ENCODE measurements at places on chromosomes 16 and 17. TPM values are rescaled to one million over a fixed set of nuclear protein-coding genes. Genes with fewer than 3 reads are reported as not detected.

GRCh38 chr16:50308237-50308965, 42.0 kb downstream of the ADCY7 start:
- H3K4me1 ChIP-seq, result peaks cover 25% of the 10 kb centered on the region
- DNase-seq, result no peak
- H3K36me3 ChIP-seq, result peaks cover 46% of the 10 kb centered on the region
- no peaks in the 10 kb centered on the region for H3K27me3 ChIP-seq

DNA sequence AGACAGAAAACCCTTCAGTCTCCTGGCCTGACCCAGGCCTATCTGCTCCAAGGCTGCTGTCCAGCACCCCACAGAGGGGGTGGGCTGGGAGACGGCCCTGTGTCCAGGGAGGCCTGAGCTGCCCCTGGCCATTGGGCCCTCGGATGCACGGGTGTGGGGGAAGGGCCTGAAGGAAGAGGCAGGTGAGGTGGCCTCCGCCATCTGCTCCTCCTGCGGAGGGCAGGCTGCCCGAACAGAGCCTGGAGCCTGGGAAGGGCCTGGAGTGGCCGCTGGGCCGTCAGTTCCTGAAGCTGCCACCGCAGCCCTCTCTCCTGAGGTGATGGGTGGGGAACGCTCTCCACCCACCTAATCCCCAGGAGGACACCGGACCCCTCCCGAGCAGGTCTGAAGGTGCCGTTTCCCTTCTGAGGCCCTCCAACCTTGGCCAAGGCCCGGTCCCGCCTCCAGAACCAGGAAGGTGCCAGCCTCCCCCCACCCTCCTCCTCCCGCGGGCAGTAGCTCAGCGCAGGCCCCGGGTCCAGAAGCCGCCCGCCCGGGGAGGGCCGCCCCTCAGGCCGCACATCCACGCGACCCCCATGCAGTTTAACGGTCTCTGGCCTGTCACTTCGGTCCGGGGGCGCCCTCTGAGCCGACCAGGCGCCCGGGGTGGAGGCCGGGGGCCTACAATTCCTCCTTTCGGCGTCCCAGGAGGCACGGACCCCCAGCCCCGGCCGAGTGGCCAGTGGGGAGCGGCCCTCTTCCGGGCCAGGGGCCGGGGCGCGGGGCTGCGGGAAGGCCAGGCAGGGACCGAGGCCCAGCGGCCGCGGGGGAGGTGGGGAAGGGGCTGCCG, 835 bp downstream of the FBXL16 start:
- DNase-seq, result no peak
- H3K27ac ChIP-seq, result no peak overlapping the region
- peaks cover 53% of the 10 kb centered on the region for H3K27me3 ChIP-seq
- H3K4me3 ChIP-seq, result no peak overlapping the region
- peaks cover under 1% of the 10 kb centered on the region for H3K4me1 ChIP-seq
- H3K36me3 ChIP-seq, result no peaks in the 10 kb centered on the region

GRCh38 chr16:58634265-58634802, 4.7 kb upstream of the CNOT1 start:
- peaks cover 14% of the 10 kb centered on the region for H3K4me1 ChIP-seq
- H3K36me3 ChIP-seq, result peaks cover 4% of the 10 kb centered on the region
- H3K27me3 ChIP-seq, result peaks cover 4% of the 10 kb centered on the region

DNA sequence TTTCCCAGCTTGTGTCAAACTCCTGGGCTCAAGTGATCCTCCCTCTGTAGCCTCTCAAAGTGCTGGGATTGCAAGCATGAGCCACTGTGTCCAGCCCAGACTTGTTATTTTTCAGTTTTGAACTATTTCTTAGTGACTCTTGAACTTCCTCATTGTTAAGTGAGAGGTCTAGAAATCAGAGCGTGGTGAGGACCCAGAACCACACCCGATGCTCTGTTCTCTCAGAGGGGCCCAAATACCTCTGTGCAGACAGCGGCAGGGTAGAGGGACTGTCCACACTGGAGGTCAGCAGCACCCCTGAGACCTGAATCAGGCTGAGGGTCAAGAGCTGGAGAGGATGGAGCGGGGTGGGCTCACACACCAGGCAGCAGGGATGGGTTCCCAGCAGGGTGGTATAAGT, 47.7 kb upstream of the MEAK7 start:
- no peaks in the 10 kb centered on the region for H3K27me3 ChIP-seq
- H3K4me1 ChIP-seq, result peaks cover 49% of the 10 kb centered on the region
- peak overlapping the region; percentile 100 for H3K4me3 ChIP-seq
- peak; percentile 34 for DNase-seq
- peak overlapping the region; percentile 93 for H3K27ac ChIP-seq

DNA sequence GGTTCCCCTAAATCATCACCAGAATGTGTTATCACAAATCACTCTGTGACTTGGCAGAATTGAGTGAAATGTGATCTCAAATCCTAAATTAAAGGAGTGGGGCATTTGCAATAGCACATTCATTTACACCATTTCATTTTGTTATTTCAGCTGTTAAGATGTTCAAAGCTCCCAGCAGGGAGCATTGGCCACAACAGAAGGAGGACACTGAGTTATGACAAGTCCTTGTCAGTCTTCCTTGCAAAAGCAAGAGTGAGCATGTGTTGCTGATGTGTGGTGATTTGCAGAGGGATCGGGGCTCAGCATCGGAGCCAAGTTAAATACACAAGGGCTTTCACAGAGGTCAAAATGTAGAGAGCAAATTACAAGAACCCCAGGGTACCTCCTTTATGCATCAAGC, 372.2 kb upstream of the CDH5 start:
- no peak for DNase-seq
- no peak overlapping the region for H3K4me3 ChIP-seq
- H3K27ac ChIP-seq, result no peak overlapping the region
- H3K36me3 ChIP-seq, result no peaks in the 10 kb centered on the region
- H3K4me1 ChIP-seq, result no peaks in the 10 kb centered on the region

DNA sequence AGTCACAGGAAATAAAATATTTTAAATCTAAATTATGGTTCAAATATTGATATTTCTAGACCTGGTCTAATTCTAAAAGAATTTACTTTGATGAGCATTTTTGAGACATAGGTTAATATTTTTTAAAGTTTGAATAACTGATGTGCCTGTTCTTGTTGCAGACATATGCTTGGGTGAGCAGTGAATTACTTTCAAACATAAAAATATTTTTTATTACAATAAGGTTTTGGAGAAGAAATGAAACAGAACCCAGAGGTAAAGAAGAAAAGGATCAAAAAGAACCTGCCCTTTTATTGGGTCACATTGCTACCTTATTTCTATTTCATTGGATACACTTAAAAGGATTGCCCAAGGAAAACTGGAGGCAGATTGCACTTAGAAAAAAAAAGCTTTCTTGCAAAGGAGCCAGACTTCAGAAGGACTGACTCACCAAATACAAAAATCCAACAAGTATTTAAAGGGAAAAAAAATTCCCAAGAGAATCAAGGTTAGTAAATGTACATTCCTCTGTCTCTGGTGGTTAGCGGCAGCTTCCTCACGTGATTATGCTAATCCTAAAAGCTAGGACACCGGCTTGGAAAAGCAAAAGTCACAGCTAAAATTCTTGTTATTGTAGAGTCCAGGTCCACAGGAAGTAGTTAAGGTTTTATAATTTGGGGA, 18.5 kb downstream of the ENPP7 start:
- H3K27ac ChIP-seq, result no peak overlapping the region
- H3K4me3 ChIP-seq, result no peak overlapping the region
- H3K36me3 ChIP-seq, result no peaks in the 10 kb centered on the region
- peaks cover 37% of the 10 kb centered on the region for H3K27me3 ChIP-seq

DNA sequence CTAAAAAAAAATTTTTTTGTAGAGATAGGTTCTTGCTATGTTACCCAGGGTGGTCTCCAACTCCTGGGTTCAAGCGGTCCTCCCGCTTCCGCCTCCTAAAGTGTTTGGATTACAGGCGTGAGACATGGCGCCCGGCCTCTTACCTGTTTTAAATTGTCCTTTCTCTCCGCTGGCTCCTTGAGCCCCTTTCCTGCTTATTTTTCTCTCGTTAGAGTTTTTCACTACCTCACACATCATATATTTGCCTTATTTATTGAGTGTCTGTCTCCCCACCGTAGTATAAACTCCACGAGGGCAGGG, 760 bp upstream of the SEC14L5 start:
- peaks cover 17% of the 10 kb centered on the region for H3K4me1 ChIP-seq
- H3K36me3 ChIP-seq, result no peaks in the 10 kb centered on the region
- peak overlapping the region; percentile 2 for H3K27ac ChIP-seq

GRCh38 chr17:28472871-28473497, 460 bp upstream of the SLC13A2 start:
- peaks cover 19% of the 10 kb centered on the region for H3K4me1 ChIP-seq
- no peak overlapping the region for H3K4me3 ChIP-seq
- no peak overlapping the region for H3K27ac ChIP-seq
- no peaks in the 10 kb centered on the region for H3K36me3 ChIP-seq
- H3K27me3 ChIP-seq, result peaks cover 2% of the 10 kb centered on the region

- H3K4me1 ChIP-seq, result peaks cover 7% of the 10 kb centered on the region
- no peaks in the 10 kb centered on the region for H3K36me3 ChIP-seq
- DNase-seq, result no peak
Observed at GRCh38 chr17:19299214-19299747, 62.1 kb downstream of the EPN2 start.

- DNase-seq, result peak; percentile 44
- H3K4me1 ChIP-seq, result peaks cover 84% of the 10 kb centered on the region
- no peaks in the 10 kb centered on the region for H3K27me3 ChIP-seq
- H3K4me3 ChIP-seq, result peak overlapping the region; percentile 22
- H3K27ac ChIP-seq, result peak overlapping the region; percentile 68
Observed at GRCh38 chr16:81481207-81481821, 36.7 kb downstream of the CMIP start.

DNA sequence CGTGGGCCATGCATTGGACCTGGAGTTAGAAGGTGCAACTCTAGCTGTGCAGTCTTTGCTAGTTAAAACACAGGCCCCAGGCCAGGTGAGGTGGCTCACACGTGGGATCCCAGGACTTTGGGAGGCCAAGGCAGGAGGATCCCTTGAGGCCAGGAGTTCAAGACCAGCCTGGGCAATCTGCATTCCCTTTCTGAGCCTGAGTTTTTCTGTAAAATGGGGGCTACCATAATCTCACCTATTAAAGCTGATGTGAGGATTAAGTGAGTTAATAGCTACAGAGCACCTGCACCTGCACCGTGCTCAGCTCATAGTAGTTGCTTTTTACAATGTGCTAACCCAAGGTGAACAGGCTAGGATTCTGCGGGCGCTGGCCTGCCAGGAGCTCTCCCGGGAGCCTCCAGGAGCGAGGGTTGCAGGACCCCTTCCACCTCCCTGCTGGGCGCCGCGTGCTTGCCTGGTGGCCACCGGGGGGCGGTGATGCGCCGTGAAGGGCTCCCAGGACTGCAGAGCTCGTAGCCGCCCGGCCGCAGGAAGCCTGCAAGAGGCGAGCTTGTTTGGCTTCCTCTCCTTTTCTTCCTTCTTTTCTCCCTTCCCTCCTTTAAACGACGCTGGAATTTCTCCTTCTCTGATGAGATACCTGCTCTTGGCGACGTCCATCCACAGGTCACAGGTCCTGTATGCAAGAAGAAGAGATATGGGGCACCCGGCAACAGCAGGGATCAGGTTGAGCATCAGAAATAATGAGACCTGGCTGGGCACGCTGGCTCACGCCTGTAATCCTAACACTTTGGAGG, 51.3 kb downstream of the ZFP90 start:
- no peak overlapping the region for H3K4me3 ChIP-seq
- H3K27ac ChIP-seq, result no peak overlapping the region

GRCh38 chr17:80146121-80147034, 550 bp downstream of the EIF4A3 start:
- DNase-seq, result peak; percentile 60
- H3K27me3 ChIP-seq, result no peaks in the 10 kb centered on the region
- H3K4me3 ChIP-seq, result peak overlapping the region; percentile 91
- peak overlapping the region; percentile 97 for H3K27ac ChIP-seq
- H3K4me1 ChIP-seq, result peaks cover 35% of the 10 kb centered on the region
- H3K36me3 ChIP-seq, result peaks cover 54% of the 10 kb centered on the region

GRCh38 chr17:78394209-78394608, 15.8 kb downstream of the PGS1 start:
- H3K4me3 ChIP-seq, result no peak overlapping the region
- H3K36me3 ChIP-seq, result peaks cover 59% of the 10 kb centered on the region
- no peak for DNase-seq
- no peak overlapping the region for H3K27ac ChIP-seq

DNA sequence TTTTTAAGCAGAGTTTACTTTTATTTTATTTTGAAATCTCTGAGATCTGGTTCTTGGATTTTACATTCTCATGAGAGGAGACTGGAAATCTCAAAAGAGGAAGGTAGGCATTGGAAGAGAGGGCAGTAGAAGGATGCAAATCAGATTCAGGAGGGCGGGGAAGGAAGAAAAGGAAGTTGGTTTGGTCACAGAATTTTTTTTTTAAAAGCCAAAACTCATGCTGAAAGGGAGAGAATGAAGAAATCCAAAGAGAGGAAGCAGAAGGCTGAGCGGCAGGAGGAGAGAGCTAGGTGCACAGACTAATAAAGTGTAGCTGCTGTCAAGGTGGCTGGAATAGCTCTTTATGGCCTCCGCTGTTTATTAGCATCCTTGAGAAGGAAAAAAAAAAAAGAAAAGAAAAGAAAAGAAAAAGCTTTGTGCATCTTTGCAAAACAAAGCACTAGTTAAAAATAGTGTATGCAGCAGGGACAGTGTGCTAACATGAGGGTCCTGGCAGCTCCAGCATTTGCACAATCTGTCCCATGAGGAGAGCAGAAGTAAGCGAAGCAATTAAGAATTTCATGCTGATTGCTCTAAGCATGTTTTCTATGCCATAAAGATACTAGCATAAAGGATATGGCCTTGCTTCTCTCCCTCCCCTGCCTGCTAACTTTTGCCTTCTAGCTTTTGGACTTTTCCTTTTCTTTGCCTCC, 194.2 kb downstream of the ZFHX3 start:
- H3K36me3 ChIP-seq, result no peaks in the 10 kb centered on the region
- no peak overlapping the region for H3K4me3 ChIP-seq
- peaks cover 17% of the 10 kb centered on the region for H3K27me3 ChIP-seq

- H3K27ac ChIP-seq, result peak overlapping the region; percentile 46
- H3K4me3 ChIP-seq, result no peak overlapping the region
- H3K4me1 ChIP-seq, result peaks cover 13% of the 10 kb centered on the region
- no peaks in the 10 kb centered on the region for H3K27me3 ChIP-seq
Observed at GRCh38 chr17:82247856-82248671, 19.2 kb downstream of the SLC16A3 start.

GNAO1 gene
- 2.7 TPM for total RNA-seq

GDPD1 gene
- total RNA-seq, result 1.6 TPM

CCL1 gene
- not detected for total RNA-seq

KRT27 gene
- not detected for total RNA-seq

USP6 gene
- total RNA-seq, result 0.10 TPM

HSF5 gene
- 0.18 TPM for total RNA-seq

CHST5 gene
- not detected for total RNA-seq

WNK4 gene
- 0.66 TPM for total RNA-seq

KRTAP1-5 gene
- not detected for total RNA-seq

CCL3 gene
- total RNA-seq, result 4.2 TPM

DNAI2 gene
- total RNA-seq, result 0.84 TPM

Data from activated CD8-positive, alpha-beta T cell treated with anti-CD3 and anti-CD28 coated beads, Interleukin-2, amount 10 ng/mL, durations not matched to agents 7 days and 5 days (primary cell).